ENCODE measurements at places on chromosomes 6 and 20.

- no peak for DNase-seq
These were observed 59.6 kb upstream of the CDH4 start for GRCh38 chr20:61192337-61192950.

GRCh38 chr6:42264162-42264851 is 46.6 kb upstream of the MRPS10 start:
- no peak for DNase-seq

DNA sequence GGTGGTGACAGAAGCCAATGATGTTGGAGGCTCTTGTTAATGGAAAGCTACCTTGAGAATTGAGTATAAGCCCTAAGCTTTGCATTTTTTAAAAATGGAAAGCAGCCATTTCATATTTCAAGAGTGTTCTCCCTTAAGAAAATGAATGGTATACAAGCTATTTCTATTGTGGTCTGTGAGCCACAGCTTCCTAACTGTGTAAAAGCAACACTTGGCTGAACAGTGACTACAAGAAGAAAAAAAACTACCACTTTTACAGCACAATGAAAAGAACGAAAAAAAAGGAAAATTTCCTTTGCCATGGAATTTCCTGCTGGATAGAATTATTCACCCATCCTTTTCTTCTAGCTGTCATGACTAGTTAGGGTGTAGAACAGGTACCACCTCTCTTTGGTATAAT is 397.1 kb upstream of the BTBD3 start:
- DNase-seq: no peak

DNA sequence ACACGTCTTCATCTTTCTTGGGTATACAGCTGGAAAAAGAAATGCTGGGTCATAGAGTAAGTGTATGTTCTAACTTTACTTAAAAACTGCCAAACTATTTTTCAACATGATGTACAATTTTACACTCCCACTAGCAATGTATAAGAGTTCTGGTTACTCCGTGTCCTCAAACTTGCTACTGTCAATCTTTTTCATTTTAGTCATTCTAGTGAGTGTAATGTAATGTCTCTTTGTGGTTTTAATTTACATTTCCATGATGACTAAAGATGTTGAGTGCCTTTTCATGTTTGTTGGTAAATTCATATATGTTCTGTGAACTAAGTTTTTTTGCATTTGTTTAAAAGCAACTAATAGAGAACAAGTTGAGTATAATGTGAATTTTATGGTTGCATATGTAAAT is 43.9 kb downstream of the ATG5 start:
- no peak for DNase-seq

DNA sequence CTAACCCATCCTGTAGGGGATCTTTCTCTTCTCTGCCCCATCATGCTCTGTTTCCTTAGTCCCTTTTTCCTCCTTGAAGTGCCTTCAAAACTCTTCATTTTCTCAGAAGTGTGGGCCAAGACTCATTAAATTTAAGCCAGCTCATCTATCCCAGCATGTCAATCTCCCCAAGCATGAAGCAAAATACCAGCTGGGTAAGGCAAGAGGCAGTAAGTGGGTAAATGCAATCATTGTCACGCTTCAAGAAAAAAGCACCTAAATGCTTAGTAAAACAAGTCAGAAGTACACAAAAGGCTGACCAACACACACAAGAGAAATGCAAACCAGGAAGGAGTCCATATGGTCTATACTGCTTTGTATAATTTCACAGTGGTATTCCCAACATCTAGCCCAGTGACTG is 61.5 kb downstream of the COL12A1 start:
- DNase-seq: no peak

DNA sequence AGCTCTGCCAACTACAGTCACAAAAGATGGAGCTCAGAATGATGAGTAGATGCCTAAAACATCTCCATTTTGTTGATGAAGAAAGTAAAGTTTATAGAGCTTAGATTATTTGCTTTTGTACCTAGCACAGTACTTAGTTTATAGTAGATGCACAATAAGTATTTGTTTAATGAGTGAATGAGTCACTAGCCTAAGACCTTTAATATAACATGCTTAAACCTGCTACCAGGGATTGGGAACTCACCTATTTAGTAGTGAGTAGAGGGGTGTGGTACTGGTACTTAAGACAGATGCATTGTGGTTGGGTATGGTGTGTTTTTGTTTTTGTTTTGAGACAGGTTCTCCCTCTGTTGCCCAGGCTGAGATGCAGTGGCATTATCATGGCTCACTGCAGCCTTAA is 35.8 kb downstream of the TRIM38 start:
- no peak for DNase-seq

DNA sequence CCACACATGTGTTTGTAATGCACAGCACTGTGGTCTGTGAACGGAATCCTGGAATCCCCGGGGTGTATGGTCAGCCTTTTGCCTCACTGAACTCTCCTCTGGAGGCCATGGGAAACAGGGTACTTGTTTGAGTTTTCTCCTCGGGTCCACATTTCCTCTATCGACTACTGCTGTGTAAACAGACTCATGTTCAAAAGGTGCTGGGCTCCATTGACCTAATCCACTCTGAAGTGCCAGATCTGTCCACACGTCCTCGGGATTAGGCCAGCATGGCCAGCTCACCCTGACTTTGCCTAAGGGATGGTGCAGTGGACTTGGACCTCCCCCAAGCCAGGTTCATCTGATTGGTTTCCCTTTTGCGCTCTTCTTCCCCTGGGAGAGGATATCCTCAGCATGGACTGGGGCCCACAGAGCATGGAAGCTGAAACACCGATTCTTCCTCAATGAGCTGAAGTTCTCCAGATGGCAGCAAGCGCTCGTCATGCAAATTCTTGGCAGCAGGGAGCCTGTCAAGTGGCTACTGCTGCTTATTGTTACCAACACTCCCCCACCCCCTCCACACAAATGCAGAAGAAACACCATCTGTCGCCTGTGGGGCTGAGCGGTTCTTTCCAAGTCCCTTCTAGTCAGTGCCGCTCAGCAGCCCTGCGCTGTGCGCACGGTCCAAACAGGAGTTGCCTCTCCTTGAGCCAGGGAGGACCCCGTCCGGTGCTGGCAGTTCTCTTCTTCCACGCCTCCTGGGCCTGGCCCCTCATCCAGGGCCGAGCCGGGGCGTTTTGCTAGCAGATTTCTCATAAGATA is 292.6 kb upstream of the MARCKS start:
- DNase-seq: no peak

- DNase-seq: no peak
These were observed 396.0 kb downstream of the TBC1D32 start for GRCh38 chr6:120938164-120938875.

- DNase-seq: no peak
These were observed 111.3 kb downstream of the LRRC1 start for GRCh38 chr6:53906103-53906502.

DNA sequence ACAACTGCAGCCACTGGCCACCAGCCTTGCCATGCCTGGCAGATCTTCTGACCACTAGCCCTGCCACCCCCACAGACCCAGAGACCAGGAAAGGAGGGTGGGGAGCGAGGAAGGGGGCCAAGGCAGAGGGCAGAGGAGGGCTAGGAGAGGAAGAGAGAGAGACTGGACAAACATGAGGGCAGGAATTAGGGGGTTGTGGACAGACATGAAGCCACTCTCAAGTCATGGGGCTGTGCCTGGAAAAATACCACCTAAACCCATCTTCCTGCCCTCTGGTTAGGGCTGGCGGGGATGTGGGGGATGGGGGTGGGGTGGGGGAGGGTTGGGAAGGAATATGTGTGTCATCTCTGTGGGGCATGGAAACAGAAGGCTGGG is 1.4 kb upstream of the SLC29A1 start:
- DNase-seq: no peak

- DNase-seq: no peak
These were observed 952.9 kb upstream of the EPHA7 start for GRCh38 chr6:94372229-94372628.
